Stromal cell of bone marrow (primary cell): ENCODE measurements at places on chromosomes 11 and 22.

- peak; percentile 41 for DNase-seq
Observed at GRCh38 chr11:124193221-124194010, 10.3 kb downstream of the OR10D3 start.

- DNase-seq: no peak
Observed at GRCh38 chr11:65486570-65487466, 12.0 kb upstream of the MALAT1 start.

GRCh38 chr11:35313066-35313759, 106.1 kb downstream of the SLC1A2 start:
- DNase-seq: no peak

- no peak for DNase-seq
Observed at GRCh38 chr11:36578458-36578857, 10.7 kb downstream of the RAG1 start.

DNA sequence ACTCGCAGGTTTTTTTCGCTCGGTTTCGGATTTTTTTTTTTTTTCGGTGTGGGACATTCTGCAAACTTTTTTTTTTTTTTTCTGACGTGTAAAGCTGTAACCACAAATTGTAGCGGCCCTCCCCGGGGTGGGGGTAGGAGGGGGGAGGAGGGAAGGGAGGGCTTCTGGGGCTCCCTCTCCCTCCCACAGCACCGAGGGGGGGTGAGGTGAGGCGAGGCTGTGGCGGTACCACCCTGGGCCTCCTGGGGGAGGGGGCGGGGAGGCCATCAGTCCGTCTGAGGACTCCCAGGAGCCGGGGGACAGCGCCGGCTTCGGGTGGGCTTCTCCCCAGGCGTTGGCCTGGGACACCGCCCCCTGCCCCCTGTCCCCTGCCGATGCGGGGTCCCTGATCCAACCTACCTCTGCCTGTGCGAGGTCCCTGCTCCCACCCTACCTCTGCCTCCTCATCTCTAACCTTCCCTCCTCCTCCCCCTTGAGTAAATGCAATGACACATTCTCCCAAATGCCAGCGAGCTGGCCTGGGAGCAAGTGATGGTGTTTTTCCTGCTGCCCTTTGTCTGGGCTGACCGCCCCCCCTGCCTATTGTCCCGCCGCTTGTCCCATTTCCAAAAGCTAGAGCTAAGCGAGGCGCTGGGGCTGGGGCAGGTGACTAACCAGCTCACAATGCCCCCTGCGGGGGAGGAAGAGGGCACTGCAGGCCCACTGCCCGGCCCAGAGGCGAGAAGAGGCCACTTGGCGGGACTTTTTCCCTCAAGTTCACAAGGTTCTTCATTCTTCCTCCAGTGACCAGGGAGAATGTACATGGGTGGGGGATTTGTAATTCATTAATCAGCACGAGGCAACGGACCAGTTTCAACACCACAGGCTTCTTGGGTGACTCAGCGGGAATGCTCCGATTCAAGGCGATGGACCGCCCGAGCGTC, 511 bp upstream of the CLCF1 start:
- DNase-seq: peak; percentile 97

DNA sequence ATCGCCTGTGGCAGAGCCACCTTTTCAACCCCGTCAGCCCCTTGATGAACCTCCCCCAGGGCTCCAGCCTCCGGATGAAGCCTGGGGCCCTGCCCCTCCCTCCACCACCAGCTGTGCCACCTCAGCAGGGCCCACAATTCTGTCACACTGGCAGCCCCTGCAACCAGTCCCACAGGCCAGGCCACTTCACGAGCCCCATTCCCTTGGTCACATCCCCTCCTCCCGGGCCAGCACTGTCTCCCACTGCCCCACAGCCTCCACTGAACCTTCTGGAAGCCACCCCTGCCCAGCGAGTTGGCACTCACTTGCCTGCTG, 19.9 kb downstream of the OSBPL5 start:
- no peak for DNase-seq

DNA sequence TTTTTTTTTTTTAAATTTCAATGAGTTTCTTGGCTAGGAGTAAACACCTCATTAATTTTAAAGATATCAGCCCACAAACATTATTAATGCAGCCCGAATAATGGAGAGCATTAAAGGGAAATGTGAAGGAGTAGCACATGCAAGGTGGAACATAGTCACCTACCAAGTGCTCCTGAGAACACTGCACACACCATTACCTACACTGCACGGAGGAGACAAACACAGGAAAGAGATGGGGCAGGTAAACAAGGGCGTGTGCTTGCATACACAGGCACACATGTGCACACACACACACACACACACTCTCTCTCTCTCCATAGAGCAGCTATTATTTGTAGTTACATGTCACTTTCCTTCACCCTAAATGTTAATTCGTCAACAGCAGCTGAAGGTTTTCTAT, 30.2 kb downstream of the HTR3B start:
- no peak for DNase-seq

DNA sequence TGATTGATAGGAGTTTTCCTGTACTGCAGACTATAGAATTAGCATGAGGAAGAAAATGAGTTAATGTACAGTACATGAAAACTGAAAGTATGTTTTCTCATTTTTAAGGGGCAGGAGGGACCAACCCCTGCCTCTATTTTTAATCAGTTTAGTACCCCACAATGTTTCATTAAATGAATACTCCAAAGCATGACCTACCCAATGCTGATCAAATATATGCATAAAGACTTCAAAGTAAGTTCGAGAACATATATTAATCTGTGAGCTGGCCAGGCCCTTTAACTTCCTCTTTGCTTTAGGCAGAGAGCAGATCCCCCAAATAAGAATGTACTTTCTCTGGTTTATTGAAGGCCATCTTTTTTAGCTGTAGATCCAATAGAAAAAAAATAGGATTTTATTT, 161.0 kb downstream of the FCHSD2 start:
- DNase-seq: no peak

DNA sequence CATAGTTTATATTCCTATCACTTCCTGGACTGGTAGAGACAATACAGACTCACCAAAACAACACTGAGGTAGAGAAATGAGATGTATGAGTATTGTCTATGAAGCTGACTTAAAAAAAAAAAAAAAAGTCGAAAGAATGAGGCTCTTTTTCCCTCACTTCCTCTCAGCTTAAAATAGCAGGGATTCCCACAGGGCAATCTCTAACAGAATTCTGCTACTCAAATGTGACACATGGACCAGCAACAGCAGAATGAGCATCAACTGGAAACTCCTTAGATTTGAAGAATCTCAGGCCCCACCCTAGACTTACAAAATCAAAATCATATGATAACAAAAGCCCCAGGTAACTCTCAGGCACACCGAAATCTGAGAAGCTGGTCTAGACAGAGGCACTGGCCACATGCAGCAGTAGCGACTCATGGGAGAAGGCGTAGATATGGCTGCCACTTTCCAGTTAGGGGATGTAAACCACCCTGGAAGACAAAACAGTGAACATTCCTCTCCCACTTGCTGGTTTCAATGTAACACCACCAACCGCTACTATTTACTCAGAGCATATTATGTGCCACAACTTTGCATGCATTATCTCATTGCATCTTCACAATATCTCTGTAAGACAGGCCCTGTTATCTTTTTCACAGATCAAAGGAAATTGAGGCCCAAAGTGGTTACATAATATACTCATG, 128.0 kb downstream of the RBFOX2 start:
- DNase-seq: peak; percentile 47

DNA sequence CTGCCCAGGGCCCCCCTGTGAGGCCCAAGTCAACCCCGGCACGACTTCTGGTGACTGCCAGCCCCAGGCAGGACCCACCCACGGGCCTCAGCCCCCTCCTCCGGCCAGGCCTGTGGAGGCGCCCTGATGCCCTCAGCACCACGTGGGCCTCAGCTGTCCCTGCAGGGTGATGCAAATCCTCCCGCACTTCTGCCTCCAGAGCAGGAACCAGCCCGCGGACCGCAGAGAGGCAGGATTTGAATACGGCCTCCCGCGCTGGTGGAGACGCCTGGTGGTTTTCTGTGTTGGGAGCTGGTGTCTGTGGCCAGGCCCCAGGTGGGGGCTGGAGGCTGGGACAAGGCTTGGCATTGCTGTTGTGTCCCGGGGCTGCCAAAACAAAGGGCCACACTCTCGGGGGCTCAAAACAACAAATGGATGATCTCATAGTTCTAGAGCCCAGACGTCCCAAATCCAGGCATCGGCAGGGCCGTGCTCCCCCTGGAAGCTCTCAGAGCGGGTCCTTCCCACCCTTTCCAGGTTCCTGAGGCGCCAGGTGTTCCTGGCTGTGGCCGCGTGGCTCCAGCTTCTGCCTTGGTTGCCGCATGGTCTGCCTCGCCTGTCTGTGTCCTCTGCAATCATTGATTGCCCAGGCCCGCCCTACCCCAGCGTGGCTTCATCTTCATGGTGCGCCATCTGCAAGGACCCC, 19.4 kb downstream of the TRPM5 start:
- no peak for DNase-seq

GRCh38 chr11:75313513-75314272, 37.8 kb downstream of the ARRB1 start:
- peak; percentile 72 for DNase-seq

GRCh38 chr11:117731722-117732290, 65.2 kb downstream of the DSCAML1 start:
- DNase-seq: no peak

GRCh38 chr11:60389279-60389910, 6.9 kb upstream of the MS4A14 start:
- no peak for DNase-seq

DNA sequence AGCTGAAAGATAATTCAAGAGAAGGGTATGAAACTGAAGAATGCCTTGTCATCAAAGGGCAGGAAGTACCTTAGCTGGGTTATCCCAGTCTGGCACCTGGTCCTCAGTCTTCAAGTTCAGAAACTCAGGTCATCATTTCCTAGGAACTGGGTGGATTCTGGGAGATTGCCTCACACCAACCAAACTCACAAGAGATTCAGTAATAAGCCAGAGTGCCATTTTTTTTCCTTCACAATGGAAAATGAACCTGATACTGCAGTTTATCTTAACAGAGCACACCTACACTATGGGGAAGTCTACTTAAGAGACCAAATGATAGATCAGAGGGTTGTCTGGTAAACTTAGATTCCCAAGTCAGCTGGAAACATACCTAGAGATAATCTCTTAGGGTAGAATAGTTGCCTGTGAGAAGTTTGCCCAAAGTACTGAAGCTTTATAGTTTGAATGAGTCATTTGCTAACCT, 3.8 kb upstream of the BUD13 start:
- no peak for DNase-seq

DNA sequence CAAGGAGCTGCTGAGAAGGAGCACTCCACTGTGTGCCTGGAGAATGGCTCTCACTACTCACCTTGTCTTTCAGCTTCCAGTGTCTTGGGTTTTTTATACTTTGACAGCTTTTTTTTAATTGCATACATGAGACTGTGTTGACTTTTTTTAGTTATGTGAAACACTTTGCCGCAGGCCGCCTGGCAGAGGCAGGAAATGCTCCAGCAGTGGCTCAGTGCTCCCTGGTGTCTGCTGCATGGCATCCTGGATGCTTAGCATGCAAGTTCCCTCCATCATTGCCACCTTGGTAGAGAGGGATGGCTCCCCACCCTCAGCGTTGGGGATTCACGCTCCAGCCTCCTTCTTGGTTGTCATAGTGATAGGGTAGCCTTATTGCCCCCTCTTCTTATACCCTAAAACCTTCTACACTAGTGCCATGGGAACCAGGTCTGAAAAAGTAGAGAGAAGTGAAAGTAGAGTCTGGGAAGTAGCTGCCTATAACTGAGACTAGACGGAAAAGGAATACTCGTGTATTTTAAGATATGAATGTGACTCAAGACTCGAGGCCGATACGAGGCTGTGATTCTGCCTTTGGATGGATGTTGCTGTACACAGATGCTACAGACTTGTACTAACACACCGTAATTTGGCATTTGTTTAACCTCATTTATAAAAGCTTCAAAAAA, 72.6 kb downstream of the NCAPD3 start:
- no peak for DNase-seq
